ENCODE measurements at places on chromosomes 6 and 20.

GRCh38 chr6:129500958-129501739 is 208.8 kb downstream of the ARHGAP18 start:
- DNase-seq: no peak

GRCh38 chr6:139551376-139551775 is 176.9 kb upstream of the CITED2 start:
- no peak for DNase-seq

DNA sequence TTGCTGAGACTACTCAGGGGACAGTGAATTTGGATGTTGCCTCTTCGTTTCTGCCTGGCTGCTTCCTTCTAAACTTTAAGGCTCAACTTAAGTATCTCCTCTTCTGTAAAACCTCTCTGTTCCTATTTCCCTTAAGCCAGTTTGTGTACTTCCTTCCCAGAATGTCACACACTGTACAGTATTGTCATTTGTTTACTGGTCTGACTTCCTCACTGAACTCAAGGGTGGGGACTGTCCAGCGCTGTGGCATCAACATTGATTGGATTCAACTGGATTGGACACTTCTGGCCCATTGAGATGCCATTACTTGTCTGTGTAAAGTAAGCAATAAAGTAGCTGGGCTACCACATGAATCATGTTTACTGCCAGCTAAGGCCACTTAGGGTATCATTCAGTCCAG is 69.7 kb downstream of the ANKS1A start:
- no peak for DNase-seq

GRCh38 chr20:49477200-49477599 is 5.3 kb downstream of the KCNB1 start:
- no peak for DNase-seq

GRCh38 chr6:167569041-167569805 is 244.3 kb downstream of the TTLL2 start:
- no peak for DNase-seq

GRCh38 chr6:116405138-116405537 is 34.4 kb downstream of the DSE start:
- DNase-seq: no peak

- DNase-seq: no peak
Observed at GRCh38 chr6:125598422-125598821, 151.0 kb upstream of the HEY2 start.

- no peak for DNase-seq
Observed at GRCh38 chr6:64334636-64335035, 699.0 kb downstream of the PHF3 start.

DNA sequence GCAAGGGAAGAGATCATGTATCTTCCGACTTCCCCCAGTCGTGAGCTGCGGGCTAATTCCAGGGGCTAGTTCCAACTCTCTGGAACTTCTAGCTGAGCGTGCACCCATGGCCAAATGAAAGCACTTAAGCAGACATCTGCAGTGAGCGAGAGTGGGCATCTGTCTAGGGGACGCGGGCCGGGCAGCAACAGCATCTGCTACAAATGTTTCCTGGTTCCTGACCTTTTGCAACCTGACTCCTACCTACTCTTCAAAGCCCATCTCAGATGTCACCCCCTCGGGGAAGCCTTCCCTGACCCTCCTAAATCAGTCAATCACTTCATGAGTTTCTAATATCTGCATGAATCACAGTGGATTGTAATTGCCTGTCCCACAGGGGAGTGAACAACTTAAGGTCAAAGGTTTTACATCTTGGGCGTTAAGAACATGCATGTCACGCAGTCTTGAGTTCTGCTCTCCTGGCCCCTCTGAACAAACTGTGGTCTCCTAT is 141.9 kb downstream of the CEBPB start:
- DNase-seq: no peak

DNA sequence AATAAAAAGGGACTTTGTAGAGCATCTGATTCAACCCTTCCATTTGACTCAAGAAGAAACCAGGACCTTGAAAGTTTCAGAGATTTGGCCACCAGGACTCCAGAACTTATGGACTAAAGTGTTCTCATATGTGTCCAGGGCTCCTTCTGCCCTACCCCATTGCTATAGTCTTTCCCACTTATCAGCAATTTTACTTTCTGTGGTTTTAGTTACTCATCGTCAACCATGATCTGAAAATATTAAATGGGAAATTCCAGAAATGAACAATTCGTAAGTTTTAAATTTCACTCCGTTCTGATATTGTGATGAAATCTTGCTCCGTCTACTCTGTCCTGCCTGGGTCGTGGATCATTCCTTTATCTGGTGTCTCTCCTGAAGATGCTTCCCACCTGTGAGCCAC is 259.8 kb downstream of the PHACTR1 start:
- no peak for DNase-seq

DNA sequence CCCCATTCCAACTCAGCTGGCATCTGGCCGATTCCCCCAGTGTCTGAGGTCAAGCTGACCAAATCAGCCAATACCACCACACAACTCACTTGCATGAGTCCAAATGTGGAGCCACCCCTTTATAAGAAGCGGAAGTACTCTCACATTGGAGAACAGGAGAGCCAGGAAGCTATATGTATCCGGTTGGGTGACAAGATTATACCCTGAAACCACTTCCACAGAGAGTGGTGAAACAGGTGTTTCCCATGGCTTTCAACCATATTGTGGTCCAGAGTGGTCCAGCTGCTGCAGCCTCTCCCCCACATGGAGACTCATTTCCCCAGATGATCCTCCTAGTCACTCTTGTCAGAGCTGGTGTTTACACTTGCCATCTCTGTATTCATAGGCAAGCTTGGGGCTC is 24.0 kb upstream of the SERINC1 start:
- no peak for DNase-seq

DNA sequence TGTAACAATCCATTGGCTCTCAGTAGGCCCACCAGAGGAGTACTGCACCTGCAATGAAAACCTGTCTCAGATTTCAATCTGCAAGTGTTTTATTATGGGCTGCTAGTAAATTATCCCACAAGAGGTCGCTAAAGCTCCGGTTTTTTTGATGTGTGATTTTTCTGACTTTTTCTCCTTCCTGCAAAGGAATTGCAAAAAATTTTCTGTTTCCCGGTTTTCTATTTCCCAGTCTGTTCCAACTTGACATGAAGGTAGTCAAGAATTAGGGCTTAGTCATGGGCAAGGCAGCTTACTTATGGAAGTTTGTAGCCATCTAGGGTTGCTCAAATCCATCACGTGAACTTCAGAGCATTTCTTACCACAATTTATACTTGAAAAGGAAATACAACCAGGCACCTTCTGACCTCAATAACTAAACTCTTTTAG is 38.5 kb upstream of the AHI1 start:
- DNase-seq: no peak

DNA sequence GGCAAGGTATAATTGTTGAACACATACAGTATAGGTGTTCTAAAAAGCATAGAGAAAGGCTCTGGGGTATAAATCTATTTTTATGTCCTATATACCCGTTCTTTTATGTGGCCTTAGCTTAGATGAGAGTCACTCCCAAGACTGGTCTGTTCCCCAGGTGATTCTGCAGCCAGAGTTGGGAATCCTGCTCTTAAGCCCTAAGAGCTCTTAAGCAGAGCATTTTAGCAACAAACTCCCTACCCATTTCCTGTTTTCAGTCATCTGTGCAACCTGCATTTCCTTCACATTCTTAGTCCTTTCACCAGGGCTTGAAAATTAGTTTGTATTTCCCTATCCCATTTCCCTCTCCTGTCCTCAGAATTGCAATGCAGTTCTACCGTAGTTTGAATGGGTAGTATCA is 166.1 kb downstream of the HS3ST5 start:
- no peak for DNase-seq

DNA sequence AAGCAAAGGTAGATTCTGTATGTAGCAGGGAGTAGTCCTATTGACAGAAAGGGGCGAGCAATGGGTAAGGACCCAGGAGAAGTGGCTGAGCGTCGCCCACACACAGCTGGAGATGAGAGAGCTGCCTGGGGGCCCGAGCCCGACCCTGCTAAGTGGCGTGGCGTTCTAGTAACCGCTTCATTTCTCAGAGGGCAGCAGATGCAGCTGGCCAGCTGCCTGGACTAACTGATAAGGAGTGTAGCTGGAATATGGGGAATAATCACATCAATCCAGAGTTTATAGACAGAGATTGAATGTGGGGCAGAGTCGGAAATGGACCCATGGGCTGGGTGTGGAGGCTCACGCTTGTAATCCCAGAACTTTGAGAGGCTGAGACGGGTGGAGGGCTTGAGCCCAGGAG is 64.4 kb downstream of the EZR start:
- DNase-seq: no peak

- DNase-seq: no peak
Observed at GRCh38 chr6:152748843-152749242, 1.8 kb upstream of the VIP start.

- no peak for DNase-seq
Observed at GRCh38 chr6:141460743-141461484, 671.8 kb upstream of the GJE1 start.

- DNase-seq: no peak
Observed at GRCh38 chr6:117477988-117478852, 4.3 kb upstream of the DCBLD1 start.

Measured in stimulated activated CD8-positive, alpha-beta memory T cell treated with anti-CD3 and anti-CD28 coated beads, Interleukin-2, amount 100 ng/mL, for 48 hours (primary cell).